ENCODE measurements at places on chromosomes 11 and 22.

GRCh38 chr11:112478806-112479205 lies 218.1 kb upstream of the PLET1 start:
- DNase-seq, result no peak

DNA sequence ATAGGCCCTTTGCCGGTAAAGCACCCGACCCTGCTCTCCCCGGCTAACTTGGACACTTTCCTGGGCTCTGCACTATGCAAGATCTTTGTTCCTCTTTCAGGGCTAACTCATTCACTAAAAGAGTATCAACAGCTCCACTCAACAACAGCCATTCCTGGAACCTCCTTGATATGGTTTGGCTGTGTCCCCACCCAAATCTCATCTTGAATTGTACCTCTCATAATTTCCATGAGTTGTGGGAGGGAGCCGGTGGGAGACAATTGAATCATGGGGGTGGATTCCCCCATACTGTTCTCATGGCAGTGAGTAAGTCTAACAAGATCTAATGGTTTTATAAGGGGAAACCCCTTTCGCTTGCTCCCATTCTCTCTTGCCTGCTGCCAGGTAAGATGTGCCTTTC lies 330.0 kb downstream of the TENM4 start:
- no peak for DNase-seq

DNA sequence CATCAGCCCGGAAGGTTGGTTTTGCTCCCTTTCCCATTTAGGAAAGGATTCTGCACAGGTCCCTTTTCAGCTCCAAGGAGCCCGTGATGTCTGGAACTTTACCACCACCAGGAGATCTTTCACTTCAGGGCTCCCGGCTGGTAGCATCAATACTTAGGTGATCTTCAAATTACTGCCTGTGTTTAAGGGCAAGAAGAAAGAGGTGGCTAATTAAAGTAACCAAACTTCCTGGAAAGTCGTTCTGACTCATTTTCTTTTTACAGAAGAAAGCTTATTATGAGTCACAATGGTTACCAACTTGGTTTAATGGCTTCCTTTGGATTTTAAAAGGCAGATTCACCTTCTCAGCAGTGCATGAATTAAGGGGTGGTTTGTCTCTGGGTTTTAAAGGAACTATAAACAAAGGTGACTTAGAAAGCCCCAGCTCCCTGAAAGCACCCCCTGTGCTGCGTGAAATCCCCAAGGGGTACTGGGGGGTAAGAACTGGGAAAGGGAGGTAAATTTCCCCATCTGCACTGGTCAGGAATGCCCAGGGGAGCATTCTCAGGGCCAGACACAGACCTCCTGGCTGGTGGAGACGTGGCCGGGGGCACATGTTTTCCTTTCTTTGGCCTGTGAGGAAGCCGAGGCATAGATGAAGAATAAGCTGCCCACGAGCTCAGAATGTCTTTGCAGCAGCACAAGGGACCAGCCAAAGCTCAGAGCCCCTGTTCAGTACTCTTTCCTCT lies 8.8 kb downstream of the POU2F3 start:
- DNase-seq, result no peak

DNA sequence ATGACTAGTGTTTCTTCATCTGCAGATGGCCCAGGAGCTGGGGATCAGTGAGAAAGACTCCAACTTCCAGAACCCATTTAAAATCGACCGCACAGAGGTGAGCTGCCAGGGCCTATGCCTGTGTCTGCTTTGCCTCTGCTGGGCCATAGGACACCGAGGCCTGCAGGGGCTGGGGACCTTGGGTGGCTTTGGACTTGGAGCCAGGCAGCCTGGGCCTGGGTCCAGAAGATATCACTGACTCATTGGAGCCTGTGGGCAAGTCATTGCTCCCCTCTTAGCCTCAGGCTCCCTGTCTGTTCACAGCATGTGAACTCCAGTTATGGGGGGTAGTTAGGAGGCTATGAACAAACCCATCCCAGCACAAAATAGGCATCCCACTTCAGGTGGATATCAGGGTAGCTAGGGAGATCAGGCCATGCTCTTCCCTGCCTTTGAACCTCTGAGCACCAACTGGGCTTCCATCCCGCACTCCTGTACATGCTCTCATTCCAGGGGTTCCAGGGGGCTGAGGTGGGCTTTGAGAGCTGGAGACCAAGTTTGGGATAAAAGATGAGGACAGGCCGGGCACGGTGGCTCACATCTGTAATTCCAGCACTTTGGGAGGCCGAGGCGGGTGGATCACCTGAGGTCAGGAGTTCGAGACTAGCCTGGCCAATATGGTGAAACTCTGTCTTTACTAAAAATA lies 13.4 kb downstream of the CCDC134 start:
- no peak for DNase-seq

GRCh38 chr11:79973721-79974617 lies 533.1 kb upstream of the TENM4 start:
- DNase-seq, result no peak

DNA sequence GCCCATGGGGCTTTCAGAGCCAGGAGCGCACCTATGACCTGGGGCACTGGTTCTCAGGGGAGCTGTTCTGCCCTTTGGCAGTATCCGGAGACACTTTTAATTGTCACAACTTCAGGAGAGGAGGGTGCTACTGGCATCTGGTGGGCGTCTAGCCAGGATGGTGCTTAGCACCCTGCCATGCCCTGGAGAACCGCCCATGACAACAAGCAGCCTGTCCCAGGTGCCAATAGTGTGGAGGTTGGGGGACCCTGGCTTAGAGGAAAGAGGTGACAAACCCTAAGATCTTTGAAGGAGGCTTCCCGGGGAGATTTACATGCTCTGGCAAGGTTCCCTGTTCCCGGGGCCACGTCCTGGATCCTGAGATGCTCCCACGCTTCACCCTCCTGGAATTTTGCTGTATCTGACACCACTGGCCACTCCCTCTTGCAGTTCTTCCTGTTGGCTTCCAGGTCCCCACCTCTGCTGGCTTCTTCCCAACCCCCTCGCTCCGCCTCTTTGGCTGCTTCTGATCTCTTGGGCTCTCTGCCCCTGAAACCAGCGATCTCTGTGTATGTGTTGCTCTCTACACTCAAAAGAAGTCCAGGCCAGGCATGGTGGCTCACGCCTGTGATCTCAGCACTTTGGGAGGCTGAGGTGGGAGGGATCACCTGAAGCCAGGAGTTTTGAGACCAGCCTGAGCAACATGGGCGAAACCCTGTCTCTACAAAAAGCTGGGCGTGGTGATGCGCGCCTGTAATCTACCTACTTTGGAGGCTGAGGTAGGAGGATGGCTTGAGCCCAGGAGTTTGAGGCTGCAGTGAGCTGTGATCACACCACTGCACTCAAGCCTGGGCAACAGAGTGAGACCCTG lies 31.1 kb downstream of the FADS3 start:
- no peak for DNase-seq

Measured in cortex of kidney (tissue), 1 donor.